K562 (cell line): ENCODE measurements at places on chromosomes 7 and 10.

- no peak for DNase-seq
These were observed 1060.3 kb upstream of the CELF2 start for GRCh38 chr10:9957351-9957750.

DNA sequence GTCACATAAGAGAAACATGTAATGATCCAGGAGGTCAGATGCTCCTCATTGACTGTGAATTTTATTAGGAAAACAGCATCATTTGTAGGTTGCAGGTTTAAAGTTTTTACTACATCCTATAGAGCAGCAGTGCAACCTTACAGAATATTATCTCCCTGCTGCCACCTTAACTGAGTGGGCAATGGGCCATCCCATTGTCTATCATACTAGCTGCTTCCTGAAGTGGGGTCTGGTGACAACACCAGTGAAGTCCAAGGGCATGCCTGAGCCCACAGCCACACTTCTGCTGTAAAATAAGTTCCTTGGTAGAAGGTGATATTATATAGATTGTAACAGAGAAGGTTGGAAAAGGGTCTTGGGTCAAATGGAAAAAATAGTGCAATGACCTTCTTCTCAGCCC is 4.0 kb upstream of the RAB18 start:
- no peak for DNase-seq

GRCh38 chr7:153023194-153023592 is 263.6 kb downstream of the ACTR3B start:
- no peak for DNase-seq

GRCh38 chr7:111788286-111789047 is 226.2 kb upstream of the IMMP2L start:
- DNase-seq = no peak

DNA sequence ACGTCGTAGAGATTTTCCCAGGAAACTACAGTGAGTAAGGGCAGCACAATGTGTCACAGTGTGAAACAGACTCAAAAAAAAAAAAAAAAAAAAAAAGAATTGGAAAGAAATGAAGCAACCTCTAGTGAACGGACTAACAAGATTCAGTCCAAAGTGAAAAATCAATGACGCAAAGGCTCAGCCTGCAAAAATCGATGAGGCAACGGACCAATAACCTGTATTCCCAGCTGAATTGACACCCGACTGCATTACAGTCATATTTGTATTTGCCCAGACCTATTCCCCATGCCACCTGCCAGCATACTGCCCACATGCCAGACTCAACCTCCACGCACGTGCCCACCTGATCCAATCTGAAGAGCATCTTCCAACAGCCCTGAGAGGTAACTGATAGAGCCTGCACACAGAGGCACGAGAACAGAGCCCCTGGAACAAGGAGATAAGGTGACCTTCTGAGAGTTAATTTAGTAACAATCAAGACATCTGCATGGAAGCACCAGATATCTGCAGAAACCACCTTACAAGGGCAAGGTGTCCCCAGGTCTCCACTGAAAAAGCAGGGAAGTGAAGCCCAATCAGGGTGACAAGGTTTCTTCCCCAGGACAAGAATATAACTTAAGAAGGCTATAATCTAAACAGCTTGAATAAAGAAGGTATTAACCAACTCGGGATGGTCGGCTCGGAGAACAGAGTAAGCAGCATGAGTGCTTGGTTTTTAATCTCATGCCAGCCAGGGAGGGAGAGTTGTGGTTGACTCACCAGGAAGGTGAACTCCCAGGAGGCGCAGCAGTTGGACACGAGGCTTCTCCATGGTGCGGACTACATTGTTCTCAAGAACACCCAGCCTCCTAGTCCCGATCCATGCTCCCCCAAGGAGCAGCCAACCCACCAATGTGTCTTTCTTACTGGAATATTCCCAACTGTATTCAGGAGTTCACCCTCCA is 48.5 kb downstream of the PLXNA4 start:
- no peak for DNase-seq
